Coronary artery (tissue), 2 donors: ENCODE measurements at places on chromosomes 11 and 22.

DNA sequence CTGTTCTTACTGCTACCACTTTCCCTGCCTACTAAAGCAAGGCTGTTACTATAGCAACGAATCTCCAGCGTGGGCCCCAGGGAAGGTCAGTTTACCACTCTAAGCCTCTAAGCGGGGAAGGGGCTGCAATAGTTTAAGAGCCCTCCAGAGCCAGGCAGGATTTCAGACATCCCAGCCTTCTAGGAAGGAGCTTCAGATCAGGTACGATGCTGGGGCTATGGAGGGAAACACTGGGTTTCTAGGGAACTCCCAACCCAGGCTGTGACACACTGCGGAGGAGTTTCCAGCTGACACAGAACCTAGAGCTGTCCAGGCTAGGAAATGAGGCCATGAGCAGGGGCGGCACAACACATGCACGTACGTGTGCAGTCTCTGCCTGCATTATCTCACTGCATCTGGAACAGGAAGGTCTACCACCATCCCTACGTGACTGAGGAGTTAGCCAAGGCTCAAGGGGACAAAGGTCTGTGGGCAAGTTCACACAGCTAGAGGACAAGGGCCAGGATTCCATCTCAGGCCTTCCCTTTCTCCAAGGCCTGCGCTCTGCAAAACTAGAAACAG is 20.4 kb downstream of the HPS4 start:
- no peak for DNase-seq

GRCh38 chr11:128535468-128536457 is 51.6 kb downstream of the ETS1 start:
- DNase-seq, result no peak

GRCh38 chr11:126328444-126328843 is 24.6 kb downstream of the DCPS start:
- no peak for DNase-seq

- DNase-seq, result no peak
Measured at GRCh38 chr11:112216561-112217105, 9.6 kb upstream of the PTS start.

DNA sequence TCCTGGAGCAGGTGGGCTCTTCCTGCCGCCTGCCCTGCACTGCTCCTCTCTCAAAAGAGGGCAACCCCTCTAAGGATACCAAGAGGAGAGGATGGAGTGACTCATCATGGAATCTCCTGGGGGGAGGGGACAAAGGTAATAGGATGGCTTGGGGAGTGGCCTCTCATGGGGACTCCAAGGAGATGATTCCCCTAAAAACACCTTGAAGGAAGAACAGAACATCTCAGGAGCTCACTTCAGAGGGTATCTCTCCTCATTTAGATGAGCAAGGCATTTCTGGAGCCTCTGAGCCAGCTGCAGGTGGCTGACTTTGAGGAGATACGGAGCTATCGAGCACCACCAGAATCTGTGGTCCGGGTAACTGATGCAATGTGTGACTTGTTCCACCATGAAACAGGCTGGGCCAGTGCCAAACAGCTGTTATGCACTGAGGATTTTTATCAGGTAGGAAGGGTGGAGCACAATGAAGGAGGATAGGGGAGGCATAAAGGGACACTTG is 40.2 kb downstream of the RRP8 start:
- DNase-seq, result no peak

GRCh38 chr11:69244266-69244665 is 49.7 kb upstream of the MYEOV start:
- DNase-seq, result peak; percentile 46

- DNase-seq, result no peak
Measured at GRCh38 chr11:6096417-6096816, 11.1 kb upstream of the OR56B4 start.

DNA sequence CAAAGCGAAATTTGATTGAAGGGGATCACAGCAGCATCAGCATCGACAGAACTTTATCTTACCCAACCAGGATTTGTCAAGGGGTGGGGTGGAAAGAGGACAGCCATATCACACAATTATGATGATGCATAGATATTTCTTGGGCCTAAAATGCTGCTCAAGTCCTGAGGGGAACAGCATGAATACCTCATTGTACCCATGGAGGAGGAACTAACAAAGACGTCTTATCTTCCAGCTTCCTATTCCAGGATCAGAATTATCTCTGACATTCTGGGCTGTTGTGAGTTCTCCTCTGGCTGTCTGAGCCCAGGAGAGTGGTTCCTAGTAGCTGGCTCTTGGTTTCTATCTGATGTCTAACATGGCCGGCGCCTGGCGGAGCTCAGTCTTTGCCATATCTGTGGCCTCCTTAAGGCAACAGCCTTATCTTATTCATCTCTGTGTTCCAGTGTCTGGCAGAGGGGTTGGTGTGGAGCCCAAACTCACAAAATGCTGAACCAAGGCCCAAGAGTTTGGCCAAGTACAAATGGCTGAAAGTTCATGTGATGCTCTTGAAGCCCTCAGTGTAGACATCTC is 68.2 kb upstream of the TIMP3 start:
- DNase-seq, result no peak

GRCh38 chr11:76152741-76153570 is 53.3 kb downstream of the WNT11 start:
- no peak for DNase-seq

- no peak for DNase-seq
Measured at GRCh38 chr11:8567602-8568198, 26.3 kb downstream of the STK33 start.

DNA sequence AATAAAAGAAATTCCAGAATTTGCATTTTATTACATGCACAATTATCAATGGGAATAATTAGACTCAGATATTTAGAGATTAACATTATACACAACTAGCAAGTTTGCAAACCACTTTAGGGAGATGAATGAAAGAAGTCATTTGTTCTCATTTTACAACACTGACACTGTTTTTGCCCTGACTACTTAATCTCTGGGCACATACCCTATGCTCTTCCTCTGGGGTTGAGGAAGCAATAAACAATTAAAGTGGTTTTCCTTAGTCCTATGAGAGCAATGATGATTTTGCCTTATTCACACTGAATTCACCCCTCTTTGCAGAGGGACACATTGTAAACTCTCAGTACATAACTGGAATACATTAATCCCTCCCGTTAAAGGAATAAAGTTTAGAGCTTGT is 72.7 kb downstream of the TRPC6 start:
- DNase-seq, result no peak

GRCh38 chr22:50608996-50609395 is 8.4 kb downstream of the MAPK8IP2 start:
- no peak for DNase-seq

- peak; percentile 75 for DNase-seq
Measured at GRCh38 chr11:61362542-61362875, 335 bp downstream of the TMEM138 start.

DNA sequence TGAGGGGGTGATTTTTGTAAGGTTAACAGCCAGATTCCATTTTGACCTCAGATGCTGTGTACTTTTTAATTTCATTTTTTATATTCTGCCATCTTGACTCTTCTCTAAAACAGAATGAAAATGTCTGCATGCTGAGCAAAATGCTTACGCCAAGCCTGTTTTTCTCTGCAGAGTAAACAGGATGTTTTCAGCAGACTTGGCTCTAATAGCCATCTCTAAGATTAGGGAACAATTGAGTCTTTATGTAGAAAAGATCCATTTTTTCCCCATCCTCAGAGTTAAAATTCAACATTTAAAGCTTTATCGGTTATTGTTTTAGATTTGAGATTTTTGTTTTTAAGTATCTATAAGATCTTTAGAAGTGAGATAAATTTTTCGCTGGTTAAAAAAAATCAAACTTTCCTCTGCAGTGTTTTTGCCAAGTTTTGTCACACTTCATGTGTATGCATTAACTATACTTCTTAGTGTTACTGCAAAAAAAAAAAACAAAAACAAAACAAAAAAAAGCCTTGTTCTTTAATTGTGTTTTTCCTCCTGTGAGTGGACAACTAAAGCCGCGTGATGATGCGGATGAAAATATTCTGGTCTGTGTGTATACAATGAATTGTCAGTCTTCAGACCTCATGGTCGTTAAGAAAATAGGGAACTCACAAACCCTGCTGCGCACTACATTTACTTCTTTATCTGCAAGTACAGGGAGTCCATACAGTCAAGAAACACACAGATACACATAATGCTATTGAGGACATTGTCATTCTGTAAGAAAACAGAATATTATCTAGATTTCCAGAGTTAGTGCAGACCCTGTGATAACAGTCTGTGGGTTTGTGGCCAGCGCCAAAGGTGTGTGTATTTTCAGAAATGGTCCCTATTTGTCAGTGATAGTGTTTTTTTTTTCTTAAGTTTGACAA is 17.5 kb upstream of the ADSL start:
- DNase-seq, result no peak

- no peak for DNase-seq
Measured at GRCh38 chr11:15985127-15985859, 371.1 kb downstream of the SOX6 start.

- DNase-seq, result no peak
Measured at GRCh38 chr11:77409046-77409445, 64.8 kb downstream of the PAK1 start.

DNA sequence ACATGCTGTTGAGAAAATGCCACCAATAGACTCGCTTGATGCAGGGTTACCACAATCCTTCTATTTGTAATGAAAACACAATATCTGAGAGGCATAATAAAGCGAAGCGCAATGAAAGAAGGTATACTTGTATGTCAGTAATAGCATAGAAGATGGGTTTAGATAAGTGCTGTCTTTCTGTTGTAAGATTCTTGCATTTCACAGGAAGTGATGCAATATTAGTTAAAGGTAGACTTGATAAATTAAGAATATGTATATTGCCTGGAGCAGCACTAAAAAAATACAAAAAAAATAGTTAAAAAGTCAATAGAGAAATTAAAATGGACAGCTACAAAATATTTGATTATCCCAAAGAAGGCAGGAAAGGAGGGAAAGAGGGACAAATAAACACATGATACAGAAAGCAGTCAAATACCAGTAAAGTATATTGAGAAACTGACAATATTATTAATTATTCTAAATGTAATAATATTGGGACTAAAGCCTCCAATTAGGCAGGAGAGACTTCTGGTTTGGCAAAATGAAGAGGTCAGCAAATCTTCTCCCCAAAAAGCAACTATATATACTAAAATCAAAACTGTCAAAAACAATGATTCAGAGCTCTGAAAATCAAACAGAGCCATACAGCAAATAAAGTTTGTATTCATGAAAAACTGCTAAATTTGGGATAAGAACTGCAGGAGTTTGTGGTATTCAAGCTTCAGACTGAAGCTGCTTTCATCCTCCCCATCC is 46.6 kb upstream of the LRRC55 start:
- DNase-seq, result no peak

- no peak for DNase-seq
Measured at GRCh38 chr11:120207512-120207911, 3.3 kb upstream of the OAF start.

GRCh38 chr11:105989124-105989523 is 32.9 kb downstream of the MSANTD4 start:
- DNase-seq, result no peak

DNA sequence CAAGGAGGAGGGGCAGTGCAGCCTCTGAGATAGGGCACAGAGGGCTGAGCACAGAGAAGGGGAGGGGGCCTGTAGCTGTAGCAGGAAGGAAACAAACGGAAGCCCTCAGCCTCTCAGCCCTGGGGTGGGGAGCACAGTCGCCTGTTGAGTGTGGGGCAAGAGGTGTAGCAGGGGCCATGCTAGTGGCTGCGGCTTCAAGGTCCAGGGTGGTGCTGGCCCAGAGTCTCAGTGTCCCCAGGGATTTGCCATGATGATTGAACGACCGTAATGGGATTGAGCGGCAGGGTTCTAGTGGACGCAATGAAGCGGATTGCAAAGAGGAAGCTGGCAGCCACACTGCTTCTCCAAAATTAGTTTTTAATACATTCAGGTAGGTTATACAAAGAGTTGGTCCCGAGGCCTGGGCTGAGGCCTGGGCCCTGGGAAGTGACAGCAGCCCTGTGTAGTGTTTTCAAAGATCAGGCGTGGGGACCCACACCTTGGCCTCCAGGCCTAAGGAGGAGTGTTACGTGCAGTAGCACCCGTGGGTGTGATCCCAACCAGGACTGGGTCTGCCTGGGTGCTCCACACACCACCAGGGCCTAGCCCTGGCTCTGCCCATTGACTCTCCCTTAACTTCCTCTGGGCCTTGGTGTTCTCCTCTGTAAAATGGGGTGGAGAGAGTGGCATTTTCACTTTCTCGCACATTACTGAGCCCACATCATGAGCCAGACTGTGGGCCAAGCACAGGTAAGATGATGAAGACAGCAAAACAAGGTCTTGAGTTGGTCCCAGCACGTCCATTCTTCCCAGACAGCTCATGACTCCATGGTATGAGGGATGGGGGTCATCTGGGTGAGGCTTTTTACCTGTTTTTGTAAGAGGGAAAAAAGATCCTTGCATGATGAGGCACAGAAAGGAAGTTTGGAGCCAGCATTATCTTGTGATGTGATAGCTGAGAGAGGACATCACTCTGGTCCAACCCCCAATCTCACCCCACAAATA is 13.1 kb downstream of the LRRC32 start:
- peak; percentile 72 for DNase-seq

- DNase-seq, result no peak
Measured at GRCh38 chr11:83002053-83002452, 69.6 kb downstream of the RAB30 start.

DNA sequence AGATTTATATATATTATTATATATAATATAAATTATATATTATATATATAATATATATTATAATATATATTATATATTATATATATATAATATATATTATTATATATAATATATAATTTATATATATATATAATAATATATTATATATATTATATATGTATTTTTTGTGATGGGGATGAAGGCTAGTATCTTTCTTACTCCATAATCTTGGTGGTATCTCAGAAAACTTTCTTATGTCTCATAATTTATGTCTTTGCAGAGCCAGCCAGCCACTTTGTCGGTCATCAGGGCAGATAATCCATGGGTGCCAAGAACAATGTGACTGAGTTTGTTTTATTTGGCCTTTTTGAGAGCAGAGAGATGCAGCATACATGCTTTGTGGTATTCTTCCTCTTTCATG is at the start of gene OR4S1:
TSS of gene OR4S1 (plus strand) at position 301 of the 400 bp plus-strand sequence. CDS start at position 301, 0 bp downstream.
- no peak for DNase-seq

- no peak for DNase-seq
Measured at GRCh38 chr11:18449251-18449650, 6.4 kb upstream of the LDHAL6A start.

DNA sequence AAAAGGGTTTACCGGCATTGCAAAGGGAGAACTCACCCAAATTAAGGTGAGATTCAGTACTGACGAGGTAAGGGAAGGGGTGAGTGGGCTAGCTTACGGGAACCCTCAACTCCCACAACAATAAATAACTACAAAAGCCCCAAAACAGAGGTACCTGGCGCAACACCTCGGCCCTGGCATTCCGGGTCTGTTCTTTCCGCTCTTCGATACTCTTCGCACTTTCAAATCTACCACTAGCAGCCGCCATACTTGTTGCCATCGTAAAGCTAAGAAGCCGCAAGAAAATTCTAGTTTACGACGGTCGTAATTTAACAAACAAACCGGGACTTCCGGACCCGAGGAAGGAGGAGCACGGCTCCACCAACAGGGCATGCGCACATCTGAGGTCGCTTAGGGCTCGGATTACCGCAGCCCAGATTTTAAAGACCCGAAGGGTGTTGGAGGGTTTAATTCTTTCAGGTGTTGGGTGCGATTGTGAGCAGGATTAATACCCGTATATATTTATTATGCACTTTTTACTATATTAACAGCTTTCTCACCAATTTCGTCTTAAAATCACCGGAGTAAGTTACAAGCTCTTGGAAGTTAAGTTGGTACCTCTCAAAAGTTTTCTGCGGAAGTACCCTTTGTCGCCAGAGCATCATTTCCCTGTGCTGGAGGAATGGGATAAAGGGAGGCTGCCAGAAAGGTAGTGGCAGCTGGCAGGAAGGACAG is at the start of gene CWF19L2:
TSS of gene CWF19L2 (minus strand) at position 268 of the 714 bp plus-strand sequence. CDS start at position 259, 9 bp downstream.
- DNase-seq, result peak; percentile 81

- no peak for DNase-seq
Measured at GRCh38 chr11:119759324-119759723, 30.3 kb upstream of the NECTIN1 start.

GRCh38 chr22:31102441-31103081 is 4.8 kb downstream of the SELENOM start:
- peak; percentile 98 for DNase-seq
